CD14-positive monocyte (primary cell): ENCODE measurements at places on chromosomes 6 and 20.
A peak's percentile ranks its signal among the peaks of the same experiment; 100 is the strongest.

DNA sequence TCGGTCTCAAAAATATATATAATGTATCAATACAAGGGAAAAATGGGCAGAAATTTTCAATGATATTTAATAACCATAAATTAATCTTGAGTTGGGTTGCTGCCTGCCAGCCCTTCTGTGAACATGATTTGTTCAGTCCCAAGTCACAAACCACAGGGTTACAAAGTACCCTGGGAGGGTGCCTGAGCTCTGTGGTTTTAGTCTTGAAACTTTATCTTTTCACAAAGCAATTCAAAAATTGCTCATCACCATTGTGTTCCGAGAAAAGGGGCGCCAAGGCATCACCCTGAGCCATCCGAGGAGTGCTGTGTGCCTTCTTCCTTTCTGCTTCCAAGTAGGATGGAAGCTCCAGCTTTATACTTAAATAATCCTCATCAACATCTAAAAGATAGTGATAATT, 141.6 kb upstream of the AKAP12 start:
- no peak for DNase-seq

DNA sequence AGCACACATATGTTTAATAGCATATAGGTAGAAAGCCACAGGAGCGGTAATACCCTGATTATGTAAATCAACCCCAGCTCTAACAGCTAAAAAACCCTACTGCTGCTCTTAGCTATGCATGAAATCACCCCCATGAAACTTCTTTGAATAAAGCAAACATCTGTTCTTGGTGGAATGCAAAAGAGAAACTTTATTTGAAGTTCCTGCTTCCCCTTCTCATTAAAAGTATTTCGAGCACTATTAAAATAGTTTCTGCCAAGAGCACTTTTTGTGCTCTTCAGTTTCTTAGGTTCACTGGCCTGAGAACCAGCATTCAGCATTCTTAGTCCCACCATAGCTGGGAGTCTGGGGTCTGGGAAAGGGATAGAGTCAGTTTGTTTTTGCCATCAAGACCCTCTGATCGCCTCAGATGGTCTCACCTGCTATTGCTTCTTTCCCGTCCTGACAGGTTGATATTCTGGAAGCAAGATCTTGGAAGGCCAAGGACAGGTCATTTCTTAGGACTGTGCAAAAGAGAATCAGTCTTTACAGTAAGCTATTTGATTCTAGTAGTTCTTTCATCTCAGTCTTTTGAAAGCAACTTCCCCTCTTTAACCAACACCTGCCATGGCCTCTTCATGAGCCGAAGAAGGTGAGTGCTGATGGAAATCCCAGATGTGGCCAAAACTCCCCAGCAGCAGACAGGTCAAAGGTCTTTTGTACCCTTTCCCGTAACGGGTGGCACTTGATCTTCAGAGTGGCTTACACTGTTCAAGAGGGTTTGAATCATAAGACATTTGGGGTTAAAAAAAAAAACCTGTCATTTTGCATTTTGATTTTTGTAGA, 76.5 kb upstream of the TMEM170B start:
- peak; percentile 19 for DNase-seq

- no peak for DNase-seq
Measured at GRCh38 chr6:167678102-167679101, 148.3 kb upstream of the AFDN start.

DNA sequence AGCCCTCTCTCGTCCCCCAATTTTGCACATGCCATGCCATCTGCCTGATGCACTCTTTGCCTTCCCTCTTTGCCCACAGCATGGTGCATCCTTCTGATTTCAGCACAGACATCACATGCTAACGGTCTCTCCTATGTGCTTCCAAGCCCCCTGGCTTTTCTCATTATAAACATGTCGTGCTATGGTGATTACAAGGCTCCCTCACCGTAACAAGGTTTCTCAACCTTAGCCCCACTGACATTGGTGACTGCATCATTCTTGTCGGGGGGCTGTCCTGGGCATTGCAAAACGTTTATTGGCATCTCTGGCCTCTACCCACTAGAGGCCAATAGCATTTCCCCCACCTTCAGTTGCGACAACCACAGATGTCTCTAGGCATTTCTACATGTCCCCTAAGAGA, 187.2 kb downstream of the TFAP2C start:
- no peak for DNase-seq

GRCh38 chr6:169800668-169801395, 49.4 kb downstream of the ERMARD start:
- DNase-seq, result no peak

DNA sequence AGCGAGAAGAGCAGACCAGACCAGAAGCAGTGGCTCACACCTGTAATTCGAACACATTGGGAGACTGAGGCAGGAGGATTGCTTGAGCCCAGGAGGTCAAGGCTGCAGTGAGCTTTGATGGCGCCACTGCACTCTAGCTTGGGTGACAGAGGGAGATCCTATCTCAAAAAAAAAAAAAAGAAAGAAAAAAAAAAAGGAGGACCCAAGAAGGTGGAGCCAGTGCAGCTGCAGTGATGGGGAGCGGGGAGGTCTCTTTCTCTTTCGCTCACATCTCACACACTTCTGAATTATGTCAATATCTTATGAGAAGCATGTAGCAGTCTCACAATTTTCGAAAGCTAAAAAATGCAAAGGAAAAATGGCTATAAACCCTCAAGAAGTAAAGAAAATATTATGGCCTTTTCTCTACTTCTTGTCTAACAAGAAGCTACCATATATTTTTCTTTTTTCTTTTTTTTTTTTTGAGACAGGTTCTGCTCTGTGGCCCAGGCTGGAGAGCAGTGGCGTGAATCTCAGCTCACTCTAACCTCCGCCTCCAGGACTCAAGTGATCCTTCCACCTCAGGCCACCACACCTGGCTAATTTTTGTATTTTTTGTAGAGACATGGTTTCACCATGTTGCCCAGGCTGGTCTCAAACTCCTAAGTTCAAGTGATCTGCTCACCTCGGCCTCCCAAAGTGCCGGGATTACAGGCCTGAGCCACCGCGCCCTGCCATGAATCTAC, 3.8 kb upstream of the SPO11 start:
- no peak for DNase-seq

DNA sequence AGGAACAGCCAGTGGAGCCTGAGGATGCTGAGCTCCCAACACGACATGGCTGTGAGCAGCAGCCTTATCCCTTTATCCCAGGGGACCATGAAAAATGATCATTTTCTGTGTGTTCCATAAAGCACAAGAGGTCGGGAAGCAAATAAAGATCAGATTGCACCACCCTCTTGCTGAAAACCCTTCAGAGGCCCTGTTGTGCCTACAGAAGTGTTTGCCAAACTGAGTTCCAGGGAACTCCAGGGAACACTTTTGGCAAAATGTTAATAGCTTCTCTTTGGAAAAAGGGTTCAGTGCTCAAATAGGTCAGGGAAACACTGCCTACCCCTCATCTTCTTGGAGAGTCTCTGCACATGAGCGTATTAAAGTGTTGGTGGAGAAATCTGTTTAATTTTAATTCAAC, 24.4 kb downstream of the ARMC2 start:
- no peak for DNase-seq

GRCh38 chr6:101578306-101578705, 184.8 kb downstream of the GRIK2 start:
- DNase-seq, result no peak
